ENCODE measurements at places on chromosomes 3 and 15.

- no peak for DNase-seq
These were observed 6.1 kb downstream of the MINDY4B start for GRCh38 chr3:150899141-150899540.

DNA sequence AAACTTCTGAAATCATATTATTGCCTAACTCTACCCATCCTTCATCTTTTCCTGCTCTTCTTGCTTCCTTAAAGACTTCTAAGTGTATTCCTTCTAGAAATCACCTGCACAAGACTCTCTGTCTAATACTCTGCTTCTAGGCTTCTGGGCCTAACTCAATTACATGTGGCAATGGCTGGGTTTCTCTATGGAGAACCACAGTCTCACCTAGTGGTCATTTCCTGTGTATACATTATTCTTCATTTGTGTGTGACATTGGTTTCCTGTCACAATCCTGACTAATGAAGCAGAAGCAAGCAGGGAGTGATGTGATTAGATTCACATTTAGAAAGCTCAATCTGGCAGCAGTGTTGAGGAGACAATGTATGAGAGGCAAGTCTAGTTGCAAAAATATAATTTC is 16.9 kb upstream of the CLDN1 start:
- DNase-seq: no peak

DNA sequence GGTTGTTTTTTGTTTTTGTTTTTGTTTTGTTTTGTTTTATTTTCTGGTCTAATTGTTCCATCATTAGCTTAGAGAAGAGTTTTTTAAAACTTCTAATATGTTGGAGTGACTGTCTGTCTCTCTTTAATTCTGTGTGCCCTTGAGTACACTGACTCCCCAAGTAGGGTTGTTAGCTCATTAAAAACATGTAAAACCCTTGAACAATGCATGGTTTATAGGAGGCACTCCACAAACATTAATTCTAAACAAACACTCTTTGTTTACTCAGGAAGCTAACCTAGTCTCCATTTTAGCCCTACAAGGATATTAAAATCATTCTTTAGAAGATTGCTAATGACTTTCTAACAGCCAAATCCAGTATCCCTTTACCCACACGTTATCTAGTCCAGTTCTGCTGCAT is 100.5 kb downstream of the CGGBP1 start:
- DNase-seq: no peak

DNA sequence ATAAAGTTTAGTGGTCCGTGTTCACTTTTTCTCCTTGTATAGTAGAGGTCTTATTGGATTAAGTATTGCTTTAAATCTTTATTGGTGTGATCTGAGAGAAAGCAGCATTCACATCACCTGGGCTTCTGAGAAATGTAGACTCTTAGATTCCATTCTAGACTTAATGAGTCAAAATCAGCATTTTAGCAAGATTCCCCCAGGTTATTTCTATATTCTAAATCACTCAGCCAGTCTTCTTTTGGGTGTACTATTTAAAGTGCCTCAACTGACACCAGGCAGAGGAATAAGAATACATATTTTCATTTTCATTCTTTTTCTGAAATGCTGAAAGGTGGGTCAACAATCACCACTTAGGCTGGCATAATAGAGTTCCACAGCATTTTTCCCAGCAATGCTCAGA is 481.7 kb downstream of the TUSC7 start:
- no peak for DNase-seq

GRCh38 chr15:33453761-33454160 is 143.0 kb downstream of the RYR3 start:
- no peak for DNase-seq

- no peak for DNase-seq
These were observed 1.1 kb downstream of the GRAMD2A start for GRCh38 chr15:72196409-72197040.

- DNase-seq: no peak
These were observed 19.3 kb downstream of the SLC51A start for GRCh38 chr3:196235452-196236122.

DNA sequence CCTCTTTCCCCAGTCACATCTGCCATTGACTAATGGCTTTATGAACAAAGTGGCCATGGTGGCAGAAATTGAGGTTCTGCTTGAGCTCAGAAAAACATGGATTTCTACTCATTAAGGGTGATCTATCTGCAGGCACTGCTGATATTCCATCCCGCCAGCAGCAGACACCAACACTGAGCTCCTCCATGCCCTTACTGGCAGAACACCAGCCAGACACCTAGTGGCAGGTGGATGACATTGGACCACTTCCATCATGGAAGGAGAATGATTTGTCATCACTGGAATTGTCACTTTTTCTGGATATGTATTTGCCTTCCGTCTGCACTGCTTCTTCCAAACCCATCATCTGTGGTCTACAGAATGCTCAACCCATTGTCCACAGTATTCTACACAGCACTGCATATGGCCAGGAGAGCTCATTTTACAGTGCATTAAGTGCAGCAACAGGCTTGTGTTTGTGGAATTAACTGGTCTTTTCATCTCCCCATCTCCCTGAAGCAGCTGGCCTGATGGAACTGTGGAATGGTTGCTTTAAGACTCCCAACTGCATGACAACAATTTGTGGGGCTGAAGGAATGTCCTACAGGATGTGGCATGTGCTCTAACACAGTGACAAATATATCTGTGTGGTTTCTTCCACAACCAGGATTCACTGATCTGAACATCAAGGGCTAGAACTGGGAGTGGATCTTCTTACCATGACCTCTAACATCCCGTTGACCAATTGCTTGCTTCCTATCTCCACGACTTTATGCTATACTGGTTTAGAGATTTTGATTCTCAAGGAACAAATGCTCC is 103.4 kb downstream of the WNT7A start:
- no peak for DNase-seq

- no peak for DNase-seq
These were observed 7.1 kb downstream of the DHX36 start for GRCh38 chr3:154316974-154317767.

DNA sequence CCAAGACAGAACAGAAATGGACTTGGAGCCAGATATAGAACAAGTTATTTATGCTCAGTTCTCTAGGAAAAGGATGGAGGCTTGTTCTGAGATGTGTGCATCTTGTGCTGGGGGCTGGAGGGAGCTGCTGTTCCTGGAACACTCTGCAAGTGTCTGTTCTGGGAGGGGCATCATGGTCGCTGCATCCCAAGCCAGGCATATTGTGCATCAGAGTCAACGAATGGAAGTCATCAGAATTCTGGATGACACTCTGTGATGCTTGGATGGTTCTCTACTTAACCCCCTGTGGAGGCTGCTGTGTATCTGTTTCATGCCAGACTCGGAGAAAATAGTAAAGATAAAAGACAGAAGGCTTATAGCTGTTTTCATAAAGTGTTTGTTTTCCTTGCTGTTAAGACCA is 34.7 kb downstream of the RPL22L1 start:
- DNase-seq: no peak

- DNase-seq: no peak
These were observed 47.0 kb downstream of the SUSD5 start for GRCh38 chr3:33171580-33171979.

DNA sequence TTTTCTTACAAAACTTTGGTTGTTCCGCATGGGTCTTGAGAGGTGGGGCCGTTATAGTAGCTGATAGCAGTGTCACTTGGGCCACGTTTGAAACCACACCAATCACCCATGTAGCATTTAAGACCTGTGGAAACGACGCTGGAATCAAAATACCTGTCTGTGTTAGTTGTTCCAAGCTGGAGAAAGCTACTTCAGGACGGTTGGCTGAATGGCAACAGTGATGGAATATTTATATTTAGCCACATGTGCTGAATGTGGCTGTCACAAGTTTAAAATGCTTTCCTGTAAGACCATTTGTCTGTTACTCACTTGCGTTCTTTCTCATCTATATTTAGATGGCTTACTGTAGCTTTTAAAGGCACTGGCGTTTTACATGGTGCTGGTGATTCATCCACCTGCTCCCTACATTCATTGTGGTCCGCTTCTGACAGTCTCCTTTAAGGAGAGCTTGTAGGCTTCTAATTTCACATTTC is 1.4 kb downstream of the DNAJA4 start:
- no peak for DNase-seq

- no peak for DNase-seq
These were observed 317.8 kb downstream of the LPP start for GRCh38 chr3:188471723-188472122.

GRCh38 chr3:189204167-189204866 is 32.5 kb downstream of the TPRG1 start:
- no peak for DNase-seq

- DNase-seq: no peak
These were observed 72.3 kb upstream of the LRIG1 start for GRCh38 chr3:66572938-66573710.

DNA sequence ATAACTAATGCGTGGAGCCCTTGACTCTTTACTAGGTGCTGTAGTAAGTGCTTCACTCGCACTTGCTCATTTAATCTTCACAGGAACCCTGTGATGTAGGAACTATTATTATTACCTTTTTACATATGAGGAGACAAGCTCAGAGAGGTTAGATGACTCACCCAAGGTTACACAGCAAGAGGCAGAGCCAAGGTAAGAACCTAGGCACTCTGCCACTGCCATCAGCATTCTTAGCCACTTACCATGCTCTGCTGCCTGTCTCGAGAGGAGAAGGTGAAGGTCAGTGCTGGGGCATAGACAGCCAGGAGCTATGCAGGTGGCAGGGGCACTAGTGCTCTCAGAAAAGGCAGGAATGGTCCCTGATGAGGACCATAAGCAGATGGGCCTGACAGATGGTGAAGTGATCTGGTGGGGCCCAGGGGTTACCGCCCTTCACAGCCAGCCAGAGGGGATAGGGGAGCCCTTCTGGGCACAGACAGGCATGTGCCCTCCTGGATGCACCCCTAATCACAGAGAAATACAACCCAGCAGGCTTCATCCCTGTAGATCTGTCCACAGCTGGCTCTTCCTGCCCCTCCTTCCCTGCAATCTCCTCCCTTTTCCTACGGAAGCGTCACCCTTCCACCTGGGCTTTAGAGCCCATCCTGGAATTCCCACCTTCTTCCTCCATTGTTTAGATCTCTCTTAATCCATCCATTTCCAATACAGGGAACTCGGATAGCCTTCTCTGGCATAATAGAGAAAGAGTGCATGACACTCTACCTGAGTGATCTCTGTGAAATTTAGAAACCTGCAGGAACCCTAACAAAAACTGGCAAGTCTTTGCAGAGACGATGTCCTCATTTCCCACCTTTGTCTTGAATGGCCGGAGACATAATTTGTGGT is 26.9 kb downstream of the ABTB1 start:
- DNase-seq: no peak

DNA sequence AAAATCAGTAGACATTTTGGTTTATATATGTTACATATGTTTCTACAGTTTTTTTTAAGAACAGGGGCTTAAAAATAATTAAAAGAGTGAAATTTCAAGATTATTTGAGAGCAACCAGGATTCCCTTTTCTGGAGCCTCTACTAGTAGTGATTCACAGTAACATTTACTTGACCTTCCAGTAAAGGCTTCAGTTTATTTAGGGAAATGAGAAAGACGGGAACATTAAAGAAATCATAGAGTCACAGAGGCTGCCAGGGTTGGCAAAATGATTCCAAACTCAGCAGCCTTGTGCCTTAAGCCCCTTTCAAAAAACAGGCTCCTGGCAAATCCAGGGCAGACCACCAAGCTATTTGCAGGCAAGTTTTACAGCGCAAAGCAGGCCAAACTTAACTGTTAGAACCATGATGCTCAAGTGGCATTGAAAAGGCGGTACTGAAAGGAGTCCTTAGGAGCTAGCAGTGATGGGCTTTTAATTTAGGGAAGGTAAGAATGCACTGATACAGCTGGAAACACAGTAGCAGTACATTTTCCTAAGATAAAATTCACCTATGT is 201.1 kb upstream of the ADAMTS9 start:
- no peak for DNase-seq

DNA sequence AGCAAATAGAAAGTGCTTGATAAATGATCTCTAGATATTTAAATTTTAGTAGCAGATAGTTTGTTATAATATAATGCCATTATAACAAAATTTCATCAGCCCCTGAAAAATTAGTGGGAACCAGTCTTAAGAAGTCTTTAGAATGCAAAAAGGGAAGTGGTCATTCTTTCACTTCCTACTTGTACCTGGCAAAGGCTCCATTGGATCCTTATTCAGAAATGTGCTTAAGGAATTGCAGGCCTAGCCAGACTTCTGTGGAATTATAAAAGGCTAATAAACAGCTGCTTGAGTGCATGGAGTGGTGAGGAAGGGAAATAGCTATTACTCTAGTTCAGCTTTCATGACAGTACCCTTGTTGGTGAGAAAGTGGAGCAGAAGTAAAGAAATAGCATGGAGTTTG is 24.2 kb downstream of the PPM1L start:
- DNase-seq: no peak

GRCh38 chr15:40930430-40931299 is 1.5 kb downstream of the DLL4 start:
- DNase-seq: no peak

GRCh38 chr15:74206801-74207281 is 4.3 kb upstream of the STRA6 start:
- no peak for DNase-seq

DNA sequence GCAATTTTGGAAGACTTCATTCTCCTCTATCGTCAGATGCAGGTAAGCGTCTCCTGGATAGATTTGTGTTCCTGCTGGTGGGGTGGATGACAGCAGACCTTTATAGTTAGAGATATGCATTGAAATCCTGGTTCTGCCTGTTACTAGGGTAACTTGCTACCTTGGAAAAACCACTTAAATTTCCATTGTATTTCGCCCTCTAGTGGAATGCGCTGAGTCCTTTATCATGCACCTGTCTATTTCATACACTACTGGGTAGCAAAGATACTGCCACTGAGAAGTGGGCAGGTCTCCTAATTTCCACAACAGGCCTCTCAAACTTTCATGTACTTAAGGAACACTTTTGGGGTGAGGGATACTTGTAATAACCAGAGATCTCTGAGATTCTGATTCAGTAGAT is 209.5 kb upstream of the SUCLG2 start:
- DNase-seq: no peak

GRCh38 chr3:113896930-113897329 is 50.9 kb upstream of the ZDHHC23 start:
- DNase-seq: no peak

DNA sequence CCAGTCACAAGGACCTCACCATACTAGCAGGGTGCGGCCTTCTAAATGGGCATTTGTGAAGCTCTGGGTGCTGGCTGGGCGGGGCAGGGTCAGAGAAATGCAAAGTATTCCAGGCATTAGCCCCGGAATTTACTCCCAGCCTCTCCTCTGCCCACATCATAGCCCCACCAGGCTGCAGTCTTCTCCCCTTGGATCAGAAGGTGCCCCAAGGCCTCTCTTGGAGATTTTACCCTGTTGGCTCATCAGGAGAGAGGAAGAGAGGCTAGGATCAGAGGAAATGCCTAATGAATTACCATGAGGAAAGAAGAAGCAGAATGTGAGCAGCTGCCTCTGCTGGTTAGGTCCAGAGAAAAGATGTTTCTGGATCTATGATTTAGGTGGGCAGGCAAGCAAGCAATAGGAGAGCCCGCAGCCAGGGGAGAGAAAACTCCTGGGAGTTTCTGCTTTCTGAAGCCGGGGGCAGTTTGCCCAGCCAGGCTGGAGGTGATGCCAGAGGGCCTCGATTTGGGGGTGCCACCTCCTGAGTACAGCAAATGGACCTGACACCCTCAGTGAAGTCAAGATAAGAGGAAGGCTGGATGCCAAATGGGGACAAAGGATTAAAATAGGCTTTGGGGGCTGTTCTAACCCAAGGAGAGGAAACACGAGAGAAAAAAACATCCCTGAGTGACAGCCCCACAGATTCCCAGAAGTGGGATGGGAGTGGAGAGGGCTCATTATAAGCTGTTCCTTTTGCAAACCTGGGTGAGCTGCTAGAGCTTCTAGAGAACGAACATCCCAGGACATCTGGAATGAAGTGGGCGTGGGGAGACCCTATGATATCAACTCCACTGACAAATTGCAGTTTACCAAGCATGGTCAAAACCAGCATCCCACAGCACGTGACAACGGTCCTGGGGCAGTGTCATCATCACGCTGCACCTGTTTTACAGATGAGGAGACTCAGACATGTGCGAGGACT is 65.4 kb downstream of the BDH1 start:
- DNase-seq: no peak

All from esophagus squamous epithelium (tissue), 5 donors.